Myocyte (in vitro differentiated cells): ENCODE measurements at places on chromosomes 7 and 10.

GRCh38 chr7:8089036-8089780 is 120.6 kb downstream of the GLCCI1 start:
- DNase-seq: no peak

GRCh38 chr10:102283890-102284289 is 38.6 kb downstream of the GBF1 start:
- no peak for DNase-seq

GRCh38 chr7:12647364-12648219 is 39.8 kb upstream of the ARL4A start:
- DNase-seq: peak; percentile 50

DNA sequence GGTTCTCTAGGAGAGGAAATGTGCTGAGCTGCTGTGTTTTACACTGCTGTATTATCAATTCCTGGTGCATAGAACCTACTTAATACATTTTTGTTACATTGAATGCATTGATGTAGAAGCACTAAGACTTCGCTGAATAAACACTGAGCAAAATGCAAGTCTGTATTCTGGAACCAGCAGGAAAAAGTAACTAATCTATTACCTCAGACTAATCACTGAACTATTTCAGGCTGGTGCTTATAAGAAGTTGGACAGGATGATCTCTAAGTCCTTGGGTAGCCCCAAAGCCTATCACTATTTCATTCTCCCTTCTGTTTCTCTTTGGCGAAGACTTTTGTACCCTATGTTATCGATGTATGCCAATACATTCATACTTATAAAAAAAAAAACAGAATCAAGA is 87.2 kb upstream of the LRRTM3 start:
- no peak for DNase-seq

DNA sequence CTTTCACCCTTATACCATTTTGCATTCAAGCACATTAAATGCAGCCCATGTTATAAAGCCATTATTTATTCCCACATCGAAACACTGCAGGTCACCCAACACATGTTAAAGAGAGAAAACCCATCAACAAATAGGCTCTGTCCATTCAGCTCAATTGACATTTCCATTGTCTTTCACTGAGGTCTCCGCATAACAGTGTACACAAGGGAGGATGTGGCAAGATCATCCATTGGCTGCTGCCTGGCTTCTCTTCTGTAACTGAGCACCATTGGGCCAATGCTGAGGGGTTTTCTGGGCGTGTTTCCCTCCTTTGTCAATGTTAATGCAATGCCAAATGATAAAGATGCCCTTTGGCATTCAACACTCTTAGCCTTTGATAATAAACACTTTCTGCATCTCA is 278.1 kb upstream of the SP4 start:
- no peak for DNase-seq

- DNase-seq: peak; percentile 40
Observed at GRCh38 chr7:151900986-151901621, 24.2 kb upstream of the PRKAG2 start.

GRCh38 chr7:103025341-103025740 is 49.3 kb downstream of the FBXL13 start:
- no peak for DNase-seq

DNA sequence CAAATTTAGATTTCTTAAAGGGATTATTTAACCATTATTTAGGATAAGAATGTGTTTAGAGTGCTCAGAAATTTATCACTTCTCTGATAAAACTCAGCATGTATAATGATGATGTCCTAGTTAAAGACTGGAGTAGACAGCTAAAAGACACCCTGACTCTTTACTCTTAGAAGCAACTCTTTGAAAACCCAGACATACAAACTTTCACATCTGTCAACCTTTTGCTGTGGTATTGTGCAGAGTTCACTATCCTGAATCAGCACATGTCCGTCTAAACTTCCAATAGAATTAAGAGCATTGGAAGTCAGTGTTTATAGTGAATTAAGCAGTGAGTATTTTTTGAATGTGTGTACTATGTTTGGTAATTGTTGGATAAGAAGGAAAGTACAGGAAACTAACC is 24.9 kb downstream of the ZNRF2 start:
- no peak for DNase-seq

- no peak for DNase-seq
Observed at GRCh38 chr7:150951521-150951920, 26.6 kb downstream of the KCNH2 start.

GRCh38 chr7:98369726-98370125 is 31.2 kb downstream of the BAIAP2L1 start:
- DNase-seq: no peak

GRCh38 chr7:136163340-136163801 is 186.2 kb upstream of the MTPN start:
- no peak for DNase-seq

DNA sequence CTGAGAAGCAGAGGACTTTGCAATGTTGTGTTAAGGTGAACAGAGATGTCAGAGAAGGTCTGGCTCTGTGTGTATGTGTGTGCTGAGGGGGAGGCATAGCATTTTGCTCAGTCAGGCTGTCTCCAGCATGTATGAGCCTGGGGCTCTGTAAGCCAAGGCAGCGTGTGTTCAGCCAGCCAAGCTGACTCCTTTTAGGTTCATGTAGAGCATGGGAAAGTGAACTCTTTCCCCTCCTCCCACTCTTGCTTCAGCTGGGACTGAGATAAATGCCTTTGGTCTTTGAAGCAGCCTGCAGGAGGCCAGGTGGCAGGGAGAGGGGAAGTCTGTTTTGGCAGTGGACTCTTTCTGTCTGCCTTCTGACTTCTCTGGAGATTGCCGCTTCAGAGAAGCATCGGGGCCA is 3.8 kb downstream of the SFXN2 start:
- peak; percentile 48 for DNase-seq

DNA sequence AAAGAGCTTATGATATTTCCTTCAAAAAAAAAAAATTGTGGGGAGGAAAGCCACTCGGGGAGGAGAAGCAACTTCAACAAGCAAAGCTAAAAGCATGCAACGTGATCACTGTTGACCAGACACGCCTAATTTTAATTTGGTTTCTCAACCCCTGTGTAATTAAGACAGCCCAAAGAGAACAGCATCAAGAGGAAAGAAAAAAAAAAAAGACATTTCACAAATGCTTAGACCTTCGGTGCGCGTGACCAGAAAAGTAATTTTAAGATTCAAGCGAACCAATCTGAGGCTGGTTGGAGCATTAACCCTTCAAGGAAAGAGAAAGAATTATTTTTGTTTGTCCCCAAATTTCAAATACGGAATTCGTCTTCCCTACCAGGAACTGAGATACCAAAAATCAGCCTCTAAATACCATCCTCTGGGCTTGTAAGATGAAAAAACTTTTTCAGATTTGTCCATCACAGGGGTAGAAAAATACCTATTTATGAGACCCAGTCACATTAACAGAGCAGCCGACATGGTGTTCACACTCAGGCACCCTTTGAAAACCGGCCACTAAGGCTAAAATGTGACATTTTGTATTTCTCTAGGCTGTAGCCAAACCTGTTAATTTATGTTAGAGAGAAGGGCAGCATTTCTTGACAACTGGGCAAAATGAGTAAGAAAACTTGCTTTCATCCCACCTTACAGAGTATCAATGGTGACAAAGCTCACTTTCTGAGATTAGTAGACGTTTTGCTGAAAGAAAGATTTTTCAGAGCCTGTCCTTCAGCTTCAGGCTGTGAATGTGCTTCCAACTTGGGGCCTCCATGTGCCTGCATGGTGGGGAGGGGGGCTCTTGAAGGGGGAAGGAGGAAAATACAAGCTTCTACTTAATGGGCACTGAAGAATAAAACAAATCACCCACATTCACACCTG is 179.9 kb upstream of the KLF14 start:
- no peak for DNase-seq

GRCh38 chr10:109875828-109876821 is 47.2 kb downstream of the XPNPEP1 start:
- no peak for DNase-seq

DNA sequence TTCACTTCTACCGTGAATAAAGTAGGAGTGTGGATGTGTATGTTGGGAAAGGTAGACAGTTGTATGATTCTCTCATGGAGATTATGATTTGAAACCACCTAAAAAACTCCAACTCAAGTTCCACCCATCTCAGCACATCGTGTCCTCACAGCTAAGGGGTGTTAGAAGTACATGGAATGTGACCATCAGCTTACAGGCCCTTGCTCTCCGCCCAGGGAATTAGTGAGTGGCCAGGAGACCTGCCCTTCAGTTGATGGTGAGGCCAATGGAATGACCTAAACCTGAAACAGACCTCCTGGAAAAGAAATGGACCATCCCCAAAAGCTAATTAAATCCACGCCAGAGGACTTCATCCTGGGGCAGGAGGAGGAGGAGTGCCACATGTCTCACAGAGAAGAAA is 2.1 kb upstream of the WNT2 start:
- no peak for DNase-seq

GRCh38 chr7:81811956-81812865 is 42.4 kb upstream of the HGF start:
- no peak for DNase-seq

GRCh38 chr10:5078547-5079180 is 15.6 kb upstream of the AKR1C3 start:
- no peak for DNase-seq

DNA sequence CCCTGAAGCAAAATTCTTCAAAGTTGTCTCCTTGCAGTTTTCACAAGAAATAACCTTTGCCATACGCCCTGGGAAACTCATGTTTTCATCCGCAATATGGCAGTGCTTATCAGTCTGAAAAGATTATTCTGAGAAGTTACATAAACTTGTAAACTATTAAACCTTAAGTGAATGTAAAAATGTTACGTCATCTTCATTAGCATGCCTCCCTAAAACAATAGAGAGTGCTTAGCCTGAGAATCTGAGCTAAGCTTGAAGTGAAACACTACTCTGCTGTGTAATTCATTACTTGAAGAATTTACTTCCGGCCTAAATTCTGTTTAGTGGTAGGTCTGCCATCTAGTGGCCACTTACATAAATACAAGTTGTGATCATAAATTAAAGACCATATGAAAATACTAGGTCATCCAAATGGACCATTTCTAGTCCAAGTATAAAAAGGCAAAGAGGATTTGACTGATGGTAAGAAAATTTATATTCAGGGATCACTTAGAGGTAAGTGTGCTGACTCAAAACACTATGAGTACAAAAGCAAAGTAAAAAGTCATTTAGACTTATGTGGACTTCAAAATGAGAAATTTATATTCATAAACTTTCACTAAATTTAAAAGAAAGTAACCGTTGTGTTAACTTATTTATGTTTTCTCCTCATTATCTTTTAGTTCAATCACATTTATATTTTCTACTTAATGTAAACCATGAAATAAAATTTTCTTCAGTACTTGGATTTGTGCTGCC is 745.1 kb upstream of the LRRTM3 start:
- DNase-seq: peak; percentile 72

GRCh38 chr10:129472696-129473555 is 5.9 kb downstream of the MGMT start:
- no peak for DNase-seq

DNA sequence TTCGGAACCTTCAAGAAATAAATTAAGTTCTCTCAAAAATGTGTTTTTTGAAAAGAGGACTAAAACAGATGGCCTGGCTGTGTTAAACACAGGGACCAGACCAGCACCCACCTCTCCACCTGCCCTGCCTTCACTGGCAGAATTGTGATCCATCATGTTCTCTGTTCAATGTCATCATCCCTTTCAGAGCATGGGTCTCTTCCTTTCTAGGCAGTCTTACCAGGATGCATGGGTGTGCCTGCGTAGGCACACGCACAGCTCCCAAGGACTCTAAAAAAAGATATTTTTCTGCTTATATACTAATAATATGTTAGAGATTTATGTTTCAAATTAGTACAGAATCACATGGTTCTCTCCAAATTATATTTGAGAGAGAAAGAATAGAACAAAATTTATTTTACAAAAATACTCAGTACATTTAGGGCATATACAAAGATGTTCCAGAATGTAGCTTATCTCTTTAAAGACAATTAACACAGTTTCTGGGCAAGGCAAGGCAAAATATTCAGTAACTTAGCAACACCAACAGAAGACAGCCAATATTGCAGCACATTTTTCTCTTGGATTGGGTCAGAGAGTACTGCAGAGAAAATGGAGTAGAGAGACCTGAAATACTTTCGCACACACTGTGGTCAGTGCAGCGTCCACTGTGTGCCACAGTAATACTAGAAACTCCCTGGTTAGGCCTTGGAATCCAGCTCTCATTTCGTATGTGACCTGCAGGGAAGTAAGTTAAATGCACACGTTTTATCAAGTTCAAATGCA is 52.8 kb downstream of the EGFR start:
- peak; percentile 68 for DNase-seq

DNA sequence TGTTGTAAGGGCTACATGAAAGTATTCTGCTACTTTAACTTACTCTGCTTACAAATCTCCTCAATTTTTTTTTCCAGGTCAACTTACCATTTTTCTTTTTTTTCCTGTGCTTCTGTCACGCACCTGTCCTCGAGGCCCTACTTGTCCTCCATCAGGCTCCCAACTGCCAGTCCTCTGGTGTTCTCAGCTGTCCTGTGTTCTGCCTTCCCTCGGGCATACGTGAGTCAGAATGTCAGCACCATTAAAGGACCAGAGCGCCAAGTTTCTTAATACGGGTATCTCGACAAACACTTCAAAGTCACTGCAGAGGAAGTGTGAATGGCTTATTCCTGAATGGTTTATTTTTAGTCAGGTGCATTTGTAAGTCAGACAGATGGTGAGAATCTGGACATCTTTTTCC is at the start of gene TEX47:
TEX47 (minus strand) TSS at position 185 of the 400 bp plus-strand sequence. CDS start 795 bp downstream, outside the sequence.
- no peak for DNase-seq

DNA sequence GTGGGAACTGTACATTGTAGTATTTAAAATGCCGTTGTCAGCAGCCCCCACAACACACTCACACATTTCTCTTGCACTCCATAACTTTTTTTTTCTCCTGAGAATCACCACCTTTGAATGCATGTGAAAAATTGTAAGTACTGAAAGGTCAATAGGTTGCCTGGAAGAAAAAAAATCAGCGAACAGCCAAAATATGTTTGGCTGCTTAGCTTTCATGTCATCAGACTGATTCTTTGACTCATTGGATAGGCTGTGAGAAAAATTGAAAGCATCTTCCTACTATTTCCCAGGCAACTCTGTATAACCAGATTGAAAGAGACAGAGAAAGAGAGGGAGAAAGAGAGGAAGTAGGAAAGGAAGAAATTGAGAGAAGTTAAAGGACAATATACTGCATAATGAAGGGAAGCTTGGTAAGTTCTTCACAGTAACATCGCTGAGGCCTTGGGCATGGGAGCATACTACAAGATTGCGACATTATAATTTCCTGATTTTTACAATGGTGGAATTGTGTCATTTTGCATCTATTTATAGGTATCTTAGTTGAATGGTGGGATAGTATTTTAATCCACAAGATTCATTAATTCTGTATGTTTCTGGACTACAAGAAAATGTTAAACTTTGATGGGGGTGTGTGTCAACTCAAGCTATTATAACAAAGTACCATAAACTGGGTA is 249.3 kb upstream of the KCND2 start:
- DNase-seq: peak; percentile 47

GRCh38 chr7:5532536-5533335 is 109.1 kb upstream of the TNRC18 start:
- DNase-seq: peak; percentile 50

GRCh38 chr10:69319841-69320316 is 41.6 kb downstream of the HK1 start:
- DNase-seq: no peak

- DNase-seq: no peak
Observed at GRCh38 chr7:29372351-29373090, 177.9 kb downstream of the CHN2 start.
